ENCODE measurements at places on chromosomes 2 and 18. TPM values are rescaled to one million over a fixed set of nuclear protein-coding genes. Genes with fewer than 3 reads are reported as not detected.
A peak's percentile ranks its signal among the peaks of the same experiment; 100 is the strongest.

DNA sequence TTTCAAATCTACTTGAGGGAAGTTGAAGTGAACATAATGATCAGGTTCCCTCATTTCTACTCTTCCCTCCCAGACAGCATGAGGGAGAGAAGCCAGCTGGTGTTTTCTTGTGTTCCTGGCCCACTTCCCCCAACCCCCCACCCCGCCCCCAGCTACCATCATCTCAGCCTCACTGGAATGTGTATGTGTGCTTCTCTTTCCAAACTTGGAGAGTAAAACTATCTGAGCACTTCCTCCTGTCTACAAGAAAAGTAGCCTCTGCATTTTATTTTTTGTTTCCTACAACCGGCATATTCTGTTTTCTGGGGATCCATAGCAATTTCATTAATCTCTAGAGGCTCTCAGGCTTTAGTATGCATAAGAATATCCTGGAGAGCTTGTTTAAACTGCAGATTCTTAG, 53.6 kb upstream of the GRHL1 start:
- peaks cover 14% of the 10 kb centered on the region for H3K4me1 ChIP-seq
- H3K36me3 ChIP-seq: peaks cover 9% of the 10 kb centered on the region
- H3K27ac ChIP-seq: peak overlapping the region; percentile 26

- H3K4me1 ChIP-seq: no peaks in the 10 kb centered on the region
- H3K27ac ChIP-seq: no peak overlapping the region
- no peak overlapping the region for H3K4me3 ChIP-seq
- no peak for DNase-seq
- H3K36me3 ChIP-seq: peaks cover 13% of the 10 kb centered on the region
Measured at GRCh38 chr2:100580367-100581276, 17.8 kb downstream of the PDCL3 start.

GRCh38 chr2:73933194-73933593, 6.5 kb downstream of the DGUOK start:
- H3K27me3 ChIP-seq: no peaks in the 10 kb centered on the region
- peaks cover 40% of the 10 kb centered on the region for H3K36me3 ChIP-seq
- H3K27ac ChIP-seq: no peak overlapping the region

- no peak overlapping the region for H3K27ac ChIP-seq
- H3K27me3 ChIP-seq: no peaks in the 10 kb centered on the region
- no peaks in the 10 kb centered on the region for H3K36me3 ChIP-seq
- peak; percentile 80 for DNase-seq
Measured at GRCh38 chr2:152034257-152034801, 64.5 kb downstream of the CACNB4 start.

DNA sequence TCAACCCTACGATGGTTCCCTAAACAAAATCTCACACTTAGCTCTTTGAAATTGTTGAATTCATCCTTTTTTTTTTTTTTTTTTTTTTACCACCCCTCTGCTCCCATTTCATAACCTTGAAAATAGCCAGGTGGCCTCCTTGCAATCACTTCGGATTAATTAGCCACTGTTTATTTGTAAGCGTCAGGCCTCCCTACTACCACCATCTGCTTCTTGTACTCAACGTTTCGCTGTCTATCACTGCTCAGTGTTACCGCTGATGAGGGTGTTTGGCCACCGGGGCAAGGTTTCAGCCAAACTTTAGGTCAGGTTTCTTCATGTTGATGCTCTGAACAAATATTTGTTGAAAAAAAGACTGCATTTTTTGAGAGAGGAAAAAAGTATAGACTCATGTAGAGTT, 183.2 kb downstream of the EPHA4 start:
- peaks cover 16% of the 10 kb centered on the region for H3K4me1 ChIP-seq
- H3K27ac ChIP-seq: no peak overlapping the region
- peak overlapping the region; percentile 16 for H3K4me3 ChIP-seq

- no peaks in the 10 kb centered on the region for H3K4me1 ChIP-seq
- DNase-seq: no peak
- H3K36me3 ChIP-seq: no peaks in the 10 kb centered on the region
- peak overlapping the region; percentile 21 for H3K27ac ChIP-seq
- no peaks in the 10 kb centered on the region for H3K27me3 ChIP-seq
Measured at GRCh38 chr2:234917211-234917975, 34.4 kb upstream of the SH3BP4 start.

DNA sequence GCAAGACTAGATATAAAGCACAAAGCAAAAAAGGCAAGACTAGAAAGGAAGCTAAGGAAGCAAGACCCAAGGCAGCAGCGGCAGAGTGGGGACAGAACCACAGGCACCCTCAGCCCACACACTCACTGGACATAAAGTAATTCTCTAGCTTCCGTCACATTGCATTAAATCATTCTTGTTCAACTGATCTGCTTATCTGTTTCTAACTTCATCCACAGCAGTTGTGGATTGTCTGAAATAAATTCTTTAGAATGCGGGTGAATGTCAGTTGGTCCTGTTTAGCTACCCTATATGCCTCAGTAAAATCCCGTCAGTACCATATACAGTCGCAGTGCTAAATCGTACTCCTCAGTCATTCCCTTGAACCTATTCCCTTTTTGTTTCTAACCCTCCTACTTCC, 183.2 kb upstream of the SLC39A10 start:
- no peak for DNase-seq
- H3K27ac ChIP-seq: no peak overlapping the region
- H3K4me1 ChIP-seq: no peaks in the 10 kb centered on the region
- no peaks in the 10 kb centered on the region for H3K36me3 ChIP-seq
- H3K4me3 ChIP-seq: no peak overlapping the region
- H3K27me3 ChIP-seq: no peaks in the 10 kb centered on the region

DNA sequence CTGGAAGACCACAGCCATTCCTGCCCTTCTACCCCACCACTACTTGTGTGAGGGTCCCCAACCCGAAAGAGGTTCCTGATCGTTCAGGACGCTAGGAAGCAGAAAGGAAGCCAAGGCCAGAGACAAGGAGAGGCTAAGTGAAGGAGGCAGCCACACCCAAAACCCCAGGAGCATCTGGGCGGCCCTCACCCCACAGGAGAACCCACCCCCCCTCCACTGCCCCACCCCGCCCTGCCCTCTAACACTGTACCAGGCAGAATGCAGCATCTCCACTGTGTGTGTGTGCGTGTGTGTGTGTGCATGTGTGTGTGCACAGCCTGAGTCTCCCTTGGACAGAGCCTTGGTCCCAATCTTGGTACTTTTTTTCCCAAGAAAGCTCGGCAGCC, 207.5 kb upstream of the HAAO start:
- peak overlapping the region; percentile 32 for H3K27ac ChIP-seq
- H3K4me1 ChIP-seq: peaks cover 4% of the 10 kb centered on the region
- H3K36me3 ChIP-seq: no peaks in the 10 kb centered on the region
- peak; percentile 34 for DNase-seq

DNA sequence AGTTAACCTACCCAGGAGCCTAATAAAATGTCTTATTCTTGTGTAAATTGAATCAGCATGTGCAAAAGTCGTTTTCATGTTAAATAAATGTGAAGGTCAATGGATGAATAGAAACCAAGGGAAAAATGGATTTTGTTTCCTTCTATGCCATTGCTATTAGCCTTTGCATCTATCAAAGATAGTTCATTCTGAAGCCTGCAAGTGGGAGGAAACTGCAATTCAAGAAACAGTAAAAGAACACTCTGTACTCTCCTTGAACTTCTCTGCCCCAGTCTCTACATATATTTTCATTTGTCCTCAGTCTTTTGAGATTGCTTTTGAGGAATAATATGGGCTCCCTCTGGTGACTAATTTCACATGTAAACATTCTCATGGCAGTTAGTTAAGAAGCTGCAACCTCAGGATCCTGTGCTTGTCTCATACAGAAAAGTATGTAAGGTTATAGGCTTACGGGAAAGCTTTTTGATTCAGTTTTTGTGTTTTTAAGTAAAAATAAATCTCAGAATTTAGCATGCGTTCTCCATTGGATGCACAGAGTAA, 1590.0 kb upstream of the LRRTM1 start:
- H3K36me3 ChIP-seq: no peaks in the 10 kb centered on the region
- H3K4me3 ChIP-seq: no peak overlapping the region
- no peaks in the 10 kb centered on the region for H3K27me3 ChIP-seq
- peaks cover 14% of the 10 kb centered on the region for H3K4me1 ChIP-seq
- no peak for DNase-seq
- no peak overlapping the region for H3K27ac ChIP-seq

- H3K27me3 ChIP-seq: no peaks in the 10 kb centered on the region
- no peak for DNase-seq
- H3K4me1 ChIP-seq: peaks cover 16% of the 10 kb centered on the region
- no peak overlapping the region for H3K4me3 ChIP-seq
- H3K36me3 ChIP-seq: peaks cover 35% of the 10 kb centered on the region
Measured at GRCh38 chr2:221493391-221493790, 78.7 kb downstream of the EPHA4 start.

DNA sequence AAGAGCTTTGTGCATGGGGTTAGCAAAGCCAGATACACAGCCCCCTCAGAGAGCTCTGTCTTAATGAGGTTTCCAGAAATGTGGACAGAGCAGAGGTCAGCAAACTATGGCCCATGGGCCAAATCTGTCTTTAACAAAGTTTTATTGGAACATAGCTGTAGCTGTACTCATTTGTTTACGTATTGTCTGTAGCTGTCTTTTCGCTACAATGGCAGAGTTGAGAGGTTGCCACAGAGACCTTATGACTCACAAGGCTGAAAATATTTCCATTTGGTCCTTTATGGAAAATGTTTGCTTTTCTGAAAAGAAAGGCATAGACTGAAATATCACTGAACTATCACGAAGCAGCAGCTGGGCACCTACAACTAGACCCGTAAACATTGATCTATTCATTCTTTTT, 841.8 kb downstream of the SLC4A3 start:
- H3K36me3 ChIP-seq: no peaks in the 10 kb centered on the region
- H3K4me3 ChIP-seq: no peak overlapping the region
- DNase-seq: no peak
- H3K27me3 ChIP-seq: no peaks in the 10 kb centered on the region
- H3K27ac ChIP-seq: no peak overlapping the region

Gene RGPD8
- 42.7 TPM for total RNA-seq

Gene SCN7A
- total RNA-seq: not detected

DNA sequence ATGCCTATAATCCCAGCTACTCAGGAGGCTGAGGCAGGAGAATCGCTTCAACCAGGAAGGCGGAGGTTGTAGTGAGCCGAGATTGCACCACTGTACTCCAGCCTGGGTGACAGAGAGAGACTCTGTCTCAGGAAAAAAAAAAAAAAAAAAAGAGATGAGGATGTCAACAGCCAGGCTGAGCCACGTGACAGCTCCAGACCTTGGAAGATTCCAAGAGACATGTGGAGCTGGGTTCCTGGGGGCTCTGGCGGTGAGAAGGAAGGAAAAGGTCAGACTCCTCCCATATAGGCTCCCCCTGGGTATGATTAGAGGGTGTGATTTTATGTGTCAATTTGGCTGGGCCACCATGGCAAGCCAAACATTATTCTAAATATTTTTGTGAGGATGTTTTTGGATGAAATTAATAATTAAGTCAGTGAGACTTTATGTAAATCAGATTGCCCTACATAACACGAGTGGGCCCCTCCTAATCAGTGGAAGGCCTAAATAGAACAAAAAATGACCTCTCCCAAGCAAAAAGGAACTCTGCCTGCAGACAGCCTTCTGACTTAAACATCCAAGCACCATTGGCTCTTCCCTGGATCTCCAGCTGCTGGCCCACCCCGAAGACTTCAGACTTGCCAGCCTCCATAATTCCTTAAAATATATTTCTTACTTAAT, 81.6 kb downstream of the MRO start:
- no peaks in the 10 kb centered on the region for H3K4me1 ChIP-seq
- no peaks in the 10 kb centered on the region for H3K27me3 ChIP-seq
- no peaks in the 10 kb centered on the region for H3K36me3 ChIP-seq
- H3K4me3 ChIP-seq: no peak overlapping the region

Gene RMND5A
- 33.4 TPM for total RNA-seq

Gene MATN3
- 44.7 TPM for total RNA-seq

DNA sequence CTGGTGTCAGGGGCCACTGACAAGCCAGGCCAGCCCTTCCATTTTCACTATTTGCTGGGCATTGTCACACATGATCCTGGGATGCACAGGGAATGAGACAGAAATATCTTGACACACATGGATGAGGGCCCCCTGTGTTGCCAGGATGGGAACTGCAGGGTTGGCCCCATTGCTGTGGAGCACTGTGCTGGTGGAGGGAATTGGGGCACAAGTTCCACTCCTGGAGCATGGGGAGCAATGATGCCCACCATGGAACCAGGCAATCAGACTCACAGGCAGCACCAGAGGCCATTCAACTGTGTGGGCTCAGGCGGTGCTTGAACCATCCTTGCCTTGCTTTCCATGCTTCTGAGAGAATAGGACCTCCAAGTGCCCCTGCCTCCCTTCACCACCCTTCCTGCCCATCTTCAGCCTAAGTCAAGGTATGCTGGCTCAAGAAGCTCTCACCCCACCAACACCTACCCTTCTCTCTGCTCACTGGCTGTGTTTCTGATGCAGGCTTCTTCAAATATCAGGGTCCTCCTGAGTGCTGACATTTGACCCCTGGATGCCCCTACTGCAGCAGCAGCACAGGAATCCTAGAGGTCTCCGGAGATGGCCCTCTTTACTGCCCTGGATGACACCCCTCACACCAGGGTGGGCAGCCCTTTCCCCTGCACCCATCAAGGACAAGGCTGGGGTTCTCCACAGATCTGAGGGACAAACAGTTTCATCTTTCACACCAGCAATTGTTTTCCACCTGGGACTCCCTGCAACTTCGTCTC, 11.0 kb downstream of the ADRA2B start:
- H3K4me1 ChIP-seq: peaks cover 8% of the 10 kb centered on the region
- DNase-seq: peak; percentile 33
- no peak overlapping the region for H3K4me3 ChIP-seq
- H3K27ac ChIP-seq: no peak overlapping the region
- H3K27me3 ChIP-seq: no peaks in the 10 kb centered on the region

- H3K4me1 ChIP-seq: peaks cover 12% of the 10 kb centered on the region
- no peak overlapping the region for H3K4me3 ChIP-seq
- H3K36me3 ChIP-seq: no peaks in the 10 kb centered on the region
- no peak overlapping the region for H3K27ac ChIP-seq
Measured at GRCh38 chr2:8581234-8581561, 100.7 kb upstream of the ID2 start.

Gene GYPC
- total RNA-seq: 17.3 TPM

DNA sequence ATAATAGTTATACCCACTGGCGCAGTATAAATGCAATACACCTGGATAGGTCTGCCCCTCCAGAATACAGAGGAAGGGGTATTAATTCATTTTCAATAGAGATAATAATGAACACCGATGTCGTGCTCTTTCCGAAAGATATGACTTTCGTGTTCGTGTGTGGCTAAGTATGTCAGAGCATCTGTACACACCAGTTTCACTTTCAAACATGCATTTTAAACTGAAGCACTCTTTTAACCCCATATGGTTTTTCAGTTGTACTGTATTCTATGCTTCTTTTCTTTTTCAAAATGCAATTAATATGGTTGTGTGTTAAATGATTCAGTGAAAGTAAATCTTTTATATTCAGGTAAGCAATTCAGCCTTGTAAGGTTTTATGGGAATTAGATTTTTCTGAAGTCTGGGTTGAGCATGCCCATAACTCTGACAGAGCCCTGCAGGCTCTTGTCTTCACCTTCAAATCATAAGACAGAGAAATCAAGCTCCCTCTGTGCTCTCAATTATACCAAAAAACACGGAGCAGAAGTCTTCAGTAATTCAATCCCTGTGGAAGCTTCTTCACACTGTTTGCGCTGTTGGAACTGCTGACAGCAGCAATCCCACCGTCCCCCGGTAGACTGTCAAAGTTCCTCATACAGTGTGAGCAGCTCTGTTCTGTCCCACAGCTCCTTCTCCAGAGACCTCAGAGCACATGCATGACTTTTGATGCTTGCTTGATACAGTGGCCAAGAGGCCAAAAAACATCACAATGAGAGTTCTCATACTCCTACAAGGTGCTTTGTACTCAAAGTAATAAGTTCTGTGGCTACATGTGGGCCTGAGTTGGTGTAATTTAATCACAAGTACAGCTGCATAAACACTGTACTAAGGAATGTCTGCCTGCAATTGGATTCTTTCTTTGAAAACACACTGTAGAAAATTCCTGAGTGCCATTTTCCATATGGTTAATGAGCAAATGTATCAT, 186.8 kb downstream of the ZNF521 start:
- DNase-seq: no peak
- H3K36me3 ChIP-seq: peaks cover 5% of the 10 kb centered on the region
- no peaks in the 10 kb centered on the region for H3K4me1 ChIP-seq
- no peak overlapping the region for H3K4me3 ChIP-seq
- H3K27me3 ChIP-seq: no peaks in the 10 kb centered on the region

Data from endodermal cell (in vitro differentiated cells).